MCF 10A (cell line): ENCODE measurements at places on chromosomes 11 and 22.
A peak's percentile ranks its signal among the peaks of the same experiment; 100 is the strongest.

DNA sequence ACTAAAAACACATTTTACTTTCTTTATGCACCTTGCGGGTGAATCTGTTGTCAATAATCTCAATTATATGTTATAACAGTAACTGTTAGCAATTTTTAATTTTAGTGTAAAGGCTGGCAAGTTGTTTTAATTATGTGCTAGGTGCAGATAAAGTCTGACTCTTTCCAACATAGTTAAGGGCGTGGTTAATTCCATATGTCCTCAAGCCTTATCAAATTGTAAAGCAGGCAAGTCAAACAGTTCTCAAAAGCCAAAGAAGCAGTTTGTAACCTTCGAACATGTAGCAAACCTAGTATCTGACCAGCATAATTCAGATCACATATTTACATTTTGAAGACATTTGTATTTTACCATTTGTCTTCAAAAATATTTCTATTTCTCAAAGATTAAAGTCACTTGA, 29.2 kb downstream of the METTL15 start:
- DNase-seq: no peak

DNA sequence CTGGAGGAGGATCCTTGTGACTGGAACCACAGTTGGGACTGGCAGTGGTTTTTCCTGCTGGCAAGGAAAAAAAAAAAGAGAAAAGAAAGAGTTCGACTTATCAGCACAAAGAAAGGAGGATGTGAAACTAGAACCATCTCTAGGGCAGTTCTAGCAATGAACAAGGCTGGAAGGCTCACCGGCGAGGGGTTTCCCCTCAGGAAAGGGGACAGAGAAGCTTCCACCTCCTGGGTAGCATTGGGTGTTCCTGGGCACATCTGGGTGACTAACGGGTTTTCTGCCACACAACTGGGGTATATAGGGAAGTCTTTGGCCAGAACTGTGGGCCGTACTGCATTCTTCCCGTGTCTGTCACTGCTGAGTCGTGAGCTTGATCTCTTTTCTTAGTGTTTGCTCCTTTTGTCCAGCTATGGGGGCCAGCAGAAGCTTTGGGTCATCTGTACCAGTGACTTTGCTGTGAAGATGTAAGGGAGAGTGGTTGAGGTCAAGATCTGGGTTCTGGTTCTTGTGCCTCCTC, 109.4 kb upstream of the OR4B1 start:
- DNase-seq: no peak

DNA sequence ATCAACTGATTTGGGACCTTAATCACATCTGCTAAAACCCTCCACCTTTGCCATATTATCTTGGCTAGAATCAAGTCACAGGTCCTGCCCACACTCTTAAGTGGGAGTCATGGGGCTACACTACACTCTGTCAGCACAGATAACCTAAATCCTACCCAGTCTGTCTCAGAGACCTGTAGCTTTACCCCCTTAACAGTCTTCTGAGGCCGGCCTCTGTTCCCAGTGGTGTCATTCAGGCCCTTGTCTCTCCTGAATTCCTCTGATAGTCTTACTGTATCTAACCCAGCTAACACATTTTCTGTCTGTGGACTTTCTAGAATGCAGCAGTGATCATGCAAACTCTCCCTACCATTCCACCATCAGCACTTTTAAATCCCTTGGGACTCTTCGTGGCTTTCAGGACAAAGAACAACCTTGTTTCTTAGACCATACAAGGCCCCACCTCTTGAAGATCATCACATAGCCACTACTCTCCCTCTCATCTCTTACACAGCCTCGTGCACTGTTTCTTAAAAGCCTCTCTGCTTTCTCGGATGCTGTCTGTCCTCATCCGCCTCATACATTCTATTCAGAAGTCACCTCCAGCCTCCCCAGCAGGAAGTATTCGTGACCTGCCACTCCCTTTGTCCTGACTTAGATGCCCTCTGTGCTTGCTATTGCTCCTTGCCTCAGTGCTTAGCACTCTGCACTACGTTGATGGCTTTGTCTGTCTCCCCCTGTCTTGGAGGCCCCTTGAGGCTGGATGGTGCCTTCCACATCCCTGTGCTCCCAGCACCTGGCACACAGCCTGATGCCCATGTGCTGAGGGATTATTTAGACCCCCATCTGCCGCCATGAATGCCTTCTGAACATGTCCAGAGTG, 57.9 kb downstream of the PANX1 start:
- no peak for DNase-seq

- DNase-seq: no peak
Observed at GRCh38 chr11:12182302-12182675, 71.9 kb downstream of the MICAL2 start.

DNA sequence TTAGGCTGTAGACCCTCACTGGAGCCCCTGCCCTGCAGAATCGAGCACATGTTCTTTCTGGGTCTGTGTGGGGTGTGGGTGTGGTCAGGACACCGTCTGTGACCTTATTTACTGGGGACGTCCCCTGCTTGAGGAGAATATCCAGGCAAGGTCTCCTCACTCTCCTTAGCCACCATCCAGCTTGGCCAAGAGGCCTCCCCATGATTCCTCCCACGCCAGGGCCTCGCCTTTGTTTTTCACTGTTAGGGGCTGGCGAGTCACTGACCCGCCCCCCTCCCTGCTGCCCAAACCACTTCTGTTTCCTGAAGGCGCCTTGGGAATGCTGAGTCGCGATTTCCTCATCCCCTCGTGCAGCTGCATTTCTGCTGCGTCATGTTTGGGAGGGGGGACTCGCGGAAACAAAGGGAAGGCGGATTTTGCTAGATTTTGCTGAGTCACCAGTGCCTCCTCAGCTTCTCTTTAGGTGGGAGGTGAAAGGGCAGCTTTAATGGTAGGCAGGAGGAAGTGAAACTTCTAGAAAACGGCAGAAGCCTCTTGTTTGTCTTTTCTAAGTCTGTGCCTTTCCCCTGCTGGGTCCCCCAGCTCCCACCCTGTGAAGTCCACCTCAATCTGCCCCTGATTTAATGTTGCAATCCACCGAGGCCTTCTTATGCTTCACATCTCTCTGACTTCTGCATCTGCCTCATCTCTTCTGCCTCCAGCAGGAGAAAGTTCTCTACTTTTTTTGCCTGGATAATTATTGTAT, 4.0 kb upstream of the HMOX1 start:
- peak; percentile 98 for DNase-seq

DNA sequence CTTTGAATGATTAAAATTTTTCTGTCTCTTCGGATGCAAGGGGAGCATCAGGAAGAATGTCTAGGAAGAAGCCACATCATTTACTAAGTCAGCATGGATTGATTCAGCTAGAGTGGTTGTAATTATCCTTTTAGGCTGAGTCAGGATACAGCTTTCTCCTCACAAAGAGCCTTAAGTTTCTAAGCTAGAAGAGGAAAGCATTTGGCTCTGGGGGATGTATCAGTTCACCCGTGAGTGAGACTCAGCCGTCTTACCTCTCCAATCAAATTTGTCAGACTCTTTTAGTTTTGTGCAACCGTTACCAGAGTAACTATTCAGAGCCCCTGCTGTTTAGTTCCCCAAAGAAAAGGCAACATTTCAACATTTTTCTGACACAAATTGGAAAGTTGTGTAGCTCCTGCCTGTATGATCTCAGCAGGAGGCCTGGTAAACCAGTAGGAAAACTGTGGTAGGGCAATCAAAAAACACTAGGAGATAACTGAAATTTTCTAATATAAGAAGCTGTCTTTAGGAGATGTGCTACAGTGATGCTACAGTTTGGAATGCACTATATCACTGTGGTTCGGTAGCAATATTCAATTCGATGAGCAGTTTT, 432.4 kb upstream of the LUZP2 start:
- no peak for DNase-seq

DNA sequence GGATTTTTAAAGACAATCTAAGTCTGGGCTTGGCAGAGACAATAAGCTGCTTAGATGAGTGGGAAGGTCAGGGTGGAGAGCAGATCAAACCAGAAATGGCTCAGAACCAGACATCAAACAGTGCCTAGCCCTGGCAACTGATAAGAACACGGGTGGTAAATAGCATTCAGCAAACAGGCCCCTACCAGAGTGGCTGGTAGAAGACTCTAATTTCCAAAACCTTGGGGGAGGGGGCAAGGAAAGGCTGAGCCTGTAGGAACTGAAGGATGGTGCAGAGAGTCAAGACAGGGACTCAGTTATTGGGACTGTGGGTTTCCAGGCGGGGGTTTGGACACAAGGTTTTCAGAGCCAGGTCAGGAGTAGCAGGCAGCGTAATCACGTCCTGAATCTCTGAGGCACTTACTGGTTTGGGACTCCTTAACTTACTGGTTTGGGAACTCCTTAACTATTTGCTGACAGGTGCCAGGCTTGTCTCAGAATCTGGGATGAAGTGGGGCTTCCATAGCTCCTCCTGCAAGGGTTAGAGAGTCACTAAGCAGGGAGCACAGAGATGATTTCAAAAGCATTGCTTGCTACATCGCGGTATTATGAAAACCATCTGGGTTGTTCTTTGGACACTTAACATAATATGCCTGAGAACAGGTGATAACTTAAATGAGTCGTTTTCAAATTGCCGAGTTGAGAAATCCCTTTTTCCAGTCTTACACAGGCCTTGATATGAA, 5.7 kb upstream of the ABTB2 start:
- DNase-seq: no peak

GRCh38 chr11:83070044-83070701, 1.5 kb downstream of the RAB30 start:
- DNase-seq: peak; percentile 62

- no peak for DNase-seq
Observed at GRCh38 chr11:57370941-57371340, 10.0 kb downstream of the PRG3 start.
